ENCODE measurements at places on chromosomes 1 and 21. TPM values are rescaled to one million over a fixed set of nuclear protein-coding genes. Genes with fewer than 3 reads are reported as not detected.

COL6A1 gene
- total RNA-seq = 156 TPM

PRAMEF1 gene
- not detected for total RNA-seq

PGBD5 gene
- 0.67 TPM for total RNA-seq

AADACL3 gene
- not detected for total RNA-seq

KCNN3 gene
- total RNA-seq = not detected

CD247 gene
- total RNA-seq = not detected

CYP4Z1 gene
- total RNA-seq = not detected

Data from mammary epithelial cell (primary cell).